ENCODE measurements at places on chromosomes 4 and X.

DNA sequence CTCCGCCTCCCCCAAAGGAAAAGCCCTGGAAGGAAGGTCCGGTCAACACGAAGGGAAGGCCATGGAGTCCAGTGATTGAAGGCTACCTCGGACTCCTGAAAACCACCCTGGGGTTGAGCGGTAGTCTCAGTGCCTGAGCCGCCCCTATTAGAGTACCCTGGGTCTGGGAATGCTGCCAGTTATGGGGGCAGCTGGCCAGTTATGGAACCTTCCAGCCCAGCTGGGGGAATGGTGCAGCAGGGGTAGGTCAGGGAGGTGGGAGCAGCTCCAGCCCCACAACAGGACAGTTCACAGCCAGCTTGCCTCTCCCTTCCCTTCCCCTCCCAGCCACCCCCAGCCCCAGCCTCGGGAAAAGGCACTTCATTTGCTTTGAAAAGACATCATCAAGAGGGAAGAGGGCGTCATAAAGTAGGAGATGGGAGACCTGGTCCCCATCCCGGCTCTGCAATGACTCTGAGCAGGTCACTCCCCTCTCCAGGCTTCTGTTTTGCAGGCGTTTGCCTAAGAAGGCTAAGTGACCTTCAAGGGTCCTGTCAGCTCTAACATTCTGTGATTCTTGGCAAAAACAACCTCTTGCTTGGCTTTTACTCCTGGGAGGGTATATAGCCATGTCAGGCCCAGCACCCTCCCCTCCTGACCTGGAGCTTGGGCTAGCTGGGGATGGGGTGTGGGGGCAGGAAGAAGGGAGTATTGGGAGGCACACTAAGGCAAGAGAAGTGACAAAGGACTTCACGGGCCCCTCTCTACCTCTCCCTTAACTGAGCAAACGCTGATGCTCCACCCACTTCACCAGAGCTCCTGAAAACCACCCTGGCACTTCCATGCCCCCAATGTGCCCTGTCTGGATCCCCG lies 8.0 kb downstream of the APLN start:
- DNase-seq, result no peak

- DNase-seq, result no peak
Measured at GRCh38 chr4:65450899-65451298, 219.4 kb downstream of the EPHA5 start.

- DNase-seq, result no peak
Measured at GRCh38 chr4:128716338-128716737, 93.2 kb upstream of the JADE1 start.

DNA sequence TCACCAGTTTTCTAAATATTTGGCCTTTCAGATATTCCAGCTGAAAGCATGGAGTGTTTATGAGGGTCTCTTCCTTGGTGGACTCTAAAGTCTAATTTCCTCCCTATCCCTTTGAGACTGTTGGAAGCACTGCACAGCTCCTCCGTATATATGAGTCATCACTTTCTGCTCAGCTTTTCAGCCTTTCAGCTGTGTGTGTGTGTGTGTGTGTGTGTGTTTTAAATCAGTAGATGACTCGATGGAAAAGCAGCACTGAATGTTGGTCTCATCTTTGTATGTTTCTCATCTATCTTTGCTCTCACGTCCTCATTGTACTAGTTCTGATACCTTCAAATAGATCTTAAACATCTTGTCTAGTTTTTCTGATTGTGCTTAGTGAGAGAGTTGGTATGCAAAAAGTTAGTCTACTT lies 81.6 kb downstream of the ZFX start:
- DNase-seq, result no peak

- no peak for DNase-seq
Measured at GRCh38 chr4:184392748-184393559, 81.4 kb downstream of the IRF2 start.

GRCh38 chr4:188452097-188452496 lies 312.9 kb downstream of the TRIML1 start:
- DNase-seq, result no peak

DNA sequence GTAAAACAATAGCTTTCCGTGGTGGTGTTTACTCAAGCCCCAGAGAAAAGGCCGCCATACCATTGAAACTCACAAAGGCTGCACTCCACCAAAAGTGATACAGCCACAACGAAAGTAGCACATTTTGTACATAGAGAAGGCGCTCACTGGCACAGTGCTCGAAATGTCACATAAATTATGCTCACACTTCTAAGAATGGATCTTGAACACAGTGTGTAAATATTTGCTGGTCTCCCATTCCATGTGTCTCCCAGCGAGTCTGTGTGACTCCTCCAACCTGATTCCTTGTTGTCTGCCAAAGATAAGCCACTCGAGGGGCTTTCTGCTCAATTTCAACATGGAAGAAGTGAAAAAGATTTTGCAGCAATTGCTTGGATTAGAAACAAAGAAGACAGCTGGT lies 234.0 kb upstream of the VCX3A start:
- no peak for DNase-seq

Data from CD4-positive, alpha-beta T cell treated with Interleukin-6 for 4 hours (primary cell).